ENCODE measurements at places on chromosomes 13 and 19.
A peak's percentile ranks its signal among the peaks of the same experiment; 100 is the strongest.

DNA sequence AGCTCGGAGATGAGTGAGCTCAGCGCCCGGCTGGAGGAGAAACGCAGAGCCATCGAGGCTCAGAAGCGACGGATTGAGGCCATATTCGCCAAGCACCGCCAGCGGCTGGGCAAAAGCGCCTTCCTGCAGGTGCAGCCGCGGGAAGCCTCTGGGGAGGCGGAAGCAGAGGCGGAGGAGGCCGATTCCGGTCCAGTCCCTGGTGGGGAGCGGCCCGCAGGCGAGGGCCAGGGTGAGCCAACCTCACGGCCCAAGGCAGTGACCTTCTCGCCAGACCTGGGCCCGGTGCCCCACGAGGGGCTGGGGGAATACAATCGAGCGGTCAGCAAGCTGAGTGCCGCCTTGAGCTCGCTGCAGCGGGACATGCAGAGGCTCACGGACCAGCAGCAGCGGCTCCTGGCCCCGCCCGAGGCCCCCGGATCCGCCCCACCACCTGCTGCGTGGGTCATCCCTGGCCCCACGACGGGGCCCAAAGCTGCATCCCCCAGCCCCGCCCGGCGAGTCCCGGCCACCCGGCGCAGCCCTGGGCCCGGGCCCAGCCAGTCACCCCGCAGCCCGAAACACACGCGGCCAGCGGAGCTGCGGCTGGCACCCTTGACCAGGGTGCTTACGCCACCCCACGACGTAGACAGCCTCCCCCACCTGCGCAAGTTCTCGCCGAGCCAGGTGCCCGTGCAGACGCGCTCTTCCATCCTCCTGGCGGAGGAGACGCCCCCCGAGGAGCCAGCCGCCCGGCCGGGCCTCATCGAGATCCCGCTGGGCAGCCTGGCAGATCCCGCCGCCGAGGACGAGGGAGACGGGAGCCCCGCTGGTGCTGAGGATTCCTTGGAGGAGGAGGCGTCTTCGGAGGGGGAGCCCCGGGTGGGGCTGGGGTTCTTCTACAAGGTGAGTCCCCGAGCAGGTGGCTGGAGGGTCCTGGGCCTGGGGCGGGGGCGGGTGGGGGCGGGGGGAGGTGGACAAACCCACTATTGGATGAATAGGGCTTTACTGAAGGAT, 16.8 kb downstream of the XAB2 start:
- no peak for DNase-seq

DNA sequence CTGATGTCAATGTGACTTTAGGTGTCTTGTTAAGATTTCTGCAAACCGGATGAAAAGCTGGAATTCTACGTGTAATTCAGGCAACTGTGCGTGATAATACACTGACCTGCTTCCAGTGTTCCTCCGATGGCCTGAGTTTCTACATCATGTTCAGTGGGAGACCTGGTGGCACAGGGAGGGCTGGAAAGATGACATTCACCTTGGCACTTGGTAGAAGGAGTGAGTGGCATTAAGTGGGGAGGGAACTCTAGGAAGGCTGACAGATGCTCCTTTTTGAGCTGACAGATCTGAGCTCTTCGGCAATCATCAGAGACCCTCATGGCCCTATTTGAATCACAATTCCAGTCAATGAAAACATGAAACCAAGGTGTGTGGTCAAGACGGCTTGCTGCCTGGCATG, 4.0 kb downstream of the CACNA1A start:
- no peak for DNase-seq

DNA sequence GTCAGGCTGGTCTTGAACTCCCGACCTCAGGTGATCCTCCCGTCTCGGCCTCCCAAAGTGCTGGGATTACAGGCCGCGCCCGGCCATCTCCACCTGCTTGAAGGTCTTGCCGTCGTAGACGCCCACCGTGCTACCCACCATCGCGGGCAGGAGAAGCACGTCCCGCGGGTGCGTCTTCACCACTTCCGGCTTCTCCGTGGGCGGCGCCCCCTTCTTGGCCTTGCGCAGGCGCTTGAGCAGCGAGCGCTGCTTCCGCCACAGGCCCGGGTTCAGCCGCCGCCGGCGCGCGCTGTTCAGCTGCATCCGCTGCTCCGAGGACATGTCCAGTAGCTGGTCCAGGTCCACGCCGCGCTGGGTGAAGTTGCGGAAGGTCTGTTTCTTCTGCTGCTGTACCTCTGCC, 21.6 kb downstream of the EFNA2 start:
- DNase-seq, result no peak

- peak; percentile 45 for DNase-seq
These were observed 703 bp upstream of the TPM4 start for GRCh38 chr19:16075430-16076153.

Data from foreskin fibroblast (primary cell).